ENCODE measurements at places on chromosomes 4 and X.

DNA sequence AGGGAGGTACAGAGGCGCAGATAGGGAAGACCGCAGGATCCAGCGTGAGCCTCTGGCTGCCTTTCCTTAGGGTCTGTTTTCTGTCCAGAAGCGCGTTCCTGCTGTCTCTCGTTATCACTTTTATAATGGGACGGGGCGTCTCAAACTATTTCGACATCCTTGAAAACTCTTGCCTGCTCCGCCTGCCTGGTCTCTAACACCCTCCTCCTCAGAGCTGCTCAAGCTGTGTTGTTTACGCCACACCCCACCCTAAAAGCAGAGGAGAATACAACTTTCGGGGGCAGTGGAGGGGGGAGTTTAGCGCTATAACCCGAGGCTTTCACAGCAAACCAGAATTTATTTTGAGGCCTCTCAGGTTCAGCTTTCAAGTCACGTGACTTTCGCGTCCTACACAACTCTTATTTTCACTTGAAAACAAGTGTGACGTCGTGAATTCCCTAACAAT is 646 bp upstream of the FAM3A start:
- no peak for DNase-seq

DNA sequence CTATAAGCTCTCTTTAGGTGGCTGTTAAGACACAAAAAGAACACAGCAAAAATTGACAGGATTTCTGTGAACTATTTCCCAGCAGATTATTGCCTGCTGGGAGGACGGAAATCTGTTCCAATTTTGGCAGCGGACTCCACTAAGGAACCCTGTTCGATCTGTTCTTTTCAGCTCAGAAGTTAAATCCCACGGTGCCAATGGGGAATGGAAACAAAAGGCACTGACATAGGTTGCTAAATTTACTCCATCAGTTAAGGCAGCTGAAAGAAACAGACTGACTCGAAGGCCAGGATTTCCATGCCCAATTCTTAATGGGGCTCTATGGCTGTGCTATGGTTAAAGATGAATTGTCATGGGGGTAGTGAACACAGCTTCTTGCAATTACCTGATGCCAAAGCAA is 126.5 kb upstream of the HPGD start:
- no peak for DNase-seq

DNA sequence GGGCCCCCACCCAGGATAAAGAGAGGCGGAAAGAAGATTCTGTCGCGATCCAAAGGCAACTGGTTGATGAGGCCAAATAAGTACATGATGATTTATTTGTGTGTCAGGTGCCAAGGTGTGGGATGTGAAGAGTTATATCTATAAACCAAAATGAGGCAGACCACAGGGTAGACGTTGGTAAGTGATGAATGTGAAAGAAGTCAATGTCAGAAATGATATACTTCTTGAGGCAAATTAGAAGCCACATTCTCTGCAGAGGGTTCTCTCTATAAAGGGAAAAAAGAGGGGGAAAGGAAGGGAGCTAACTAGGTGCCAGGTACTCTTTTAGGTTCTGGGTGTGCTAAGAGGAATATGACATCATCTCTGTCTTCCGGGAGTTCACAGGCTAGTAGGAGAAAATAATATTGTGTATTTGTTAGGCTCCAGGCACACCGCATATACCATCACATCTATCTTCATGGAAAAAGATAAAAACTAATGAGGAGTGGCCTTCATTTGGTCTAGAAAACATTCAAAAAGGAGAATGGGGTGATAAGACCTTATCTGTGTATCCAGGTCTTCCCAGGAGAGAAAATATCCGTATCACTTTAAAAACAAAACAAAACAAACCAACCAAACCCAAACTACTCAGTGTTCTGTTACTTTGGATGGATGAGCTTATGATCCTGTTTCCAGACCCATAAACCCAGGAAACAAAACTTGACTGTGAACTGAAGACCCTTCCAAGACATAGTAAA is 4.8 kb upstream of the SH2D1A start:
- DNase-seq = no peak

GRCh38 chr4:162847945-162848549 is 318.6 kb downstream of the NAF1 start:
- DNase-seq = no peak

DNA sequence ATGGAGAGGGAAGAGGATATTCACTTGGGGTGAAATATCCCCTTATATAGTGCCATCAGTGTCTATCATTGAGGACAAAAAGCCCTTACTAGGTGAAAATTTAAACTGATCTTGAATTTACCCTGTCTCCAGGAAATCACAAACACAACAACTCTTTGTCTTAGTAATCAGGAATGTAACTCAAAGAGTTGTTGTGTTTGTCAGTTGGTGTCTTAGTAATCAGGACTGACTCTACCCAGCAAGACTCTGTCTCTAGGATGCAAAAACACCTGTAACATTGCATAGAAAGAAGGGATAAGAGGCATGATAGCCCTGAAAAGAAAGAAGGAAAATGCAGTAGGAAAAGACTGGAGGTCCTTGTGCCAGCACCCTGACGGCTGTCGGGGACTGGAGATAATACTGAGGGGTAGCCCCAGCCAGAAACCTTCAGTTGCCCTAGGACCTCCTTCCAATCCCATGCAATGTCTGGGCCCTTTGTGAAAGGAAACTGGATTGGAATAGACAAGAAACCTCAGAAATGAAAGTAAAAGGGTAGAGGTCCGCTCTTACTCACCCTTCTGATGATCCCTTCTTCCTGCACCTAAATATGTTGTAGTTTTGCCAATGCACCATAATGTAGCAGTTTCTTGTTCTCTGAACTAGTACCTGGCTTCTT is 45.3 kb downstream of the HMGB2 start:
- DNase-seq = peak; percentile 7

- DNase-seq = no peak
These were observed 46.0 kb upstream of the MAN2B2 start for GRCh38 chr4:6529021-6529420.

DNA sequence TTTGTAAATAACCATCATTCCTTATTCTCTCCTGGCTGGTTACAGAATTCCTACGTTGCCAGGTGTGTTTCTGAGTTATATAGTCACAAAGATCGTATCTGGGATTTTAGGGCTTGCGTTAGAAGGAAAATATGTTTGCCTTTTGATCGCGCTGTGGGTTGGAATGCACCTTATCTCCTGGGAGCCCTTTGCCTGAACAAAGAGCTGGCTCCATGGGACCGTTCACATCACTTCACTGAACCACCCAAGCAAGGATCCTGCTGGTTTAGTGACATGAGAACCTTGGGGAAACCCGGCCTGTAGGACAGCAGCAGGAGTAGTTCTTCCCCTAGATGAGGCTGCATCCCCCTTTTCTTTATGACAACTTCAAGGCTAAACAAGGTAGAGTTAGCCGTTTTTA is 51.6 kb downstream of the RS1 start:
- DNase-seq = no peak

GRCh38 chr4:162475246-162475645 is 311.4 kb upstream of the FSTL5 start:
- no peak for DNase-seq

DNA sequence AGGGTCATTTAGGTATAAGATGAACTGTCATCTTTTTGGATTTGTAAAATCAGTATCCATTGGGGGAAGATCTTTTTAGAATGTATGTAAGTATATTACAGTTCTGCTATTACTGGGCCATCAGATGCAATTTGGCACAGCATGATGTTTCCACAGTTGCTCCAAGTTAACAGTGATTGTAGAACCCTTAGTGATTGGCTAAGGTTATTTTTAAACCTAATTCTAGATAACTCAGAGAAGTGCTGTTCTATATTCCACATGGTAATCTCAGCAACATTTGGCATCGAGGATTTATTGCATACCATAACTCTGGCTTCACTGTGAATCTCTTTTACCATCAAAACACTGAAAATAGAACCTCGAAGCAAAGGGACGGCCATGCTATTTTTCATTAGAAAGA is 215.7 kb upstream of the HAND2 start:
- DNase-seq = no peak

- no peak for DNase-seq
These were observed 305.8 kb upstream of the ANXA10 start for GRCh38 chr4:167786504-167786903.

DNA sequence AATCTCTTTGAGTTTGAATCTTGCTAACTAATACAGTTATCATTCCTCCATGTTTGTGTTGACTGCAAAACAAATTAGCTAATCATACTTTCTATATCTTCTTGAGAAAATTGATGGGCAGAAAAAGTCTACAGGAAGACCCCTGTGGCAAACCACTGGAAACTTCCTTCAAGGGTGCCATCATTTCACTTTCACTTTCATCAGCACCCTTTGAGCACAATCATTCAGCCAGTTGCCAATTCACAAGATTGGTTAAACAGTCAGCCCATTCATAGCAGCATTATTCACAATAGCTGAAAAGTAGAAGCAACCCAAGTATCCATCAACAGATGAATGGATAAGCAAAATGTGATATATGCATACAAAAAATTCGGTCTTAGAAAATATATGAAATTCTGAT is 101.5 kb downstream of the CCDC160 start:
- no peak for DNase-seq

DNA sequence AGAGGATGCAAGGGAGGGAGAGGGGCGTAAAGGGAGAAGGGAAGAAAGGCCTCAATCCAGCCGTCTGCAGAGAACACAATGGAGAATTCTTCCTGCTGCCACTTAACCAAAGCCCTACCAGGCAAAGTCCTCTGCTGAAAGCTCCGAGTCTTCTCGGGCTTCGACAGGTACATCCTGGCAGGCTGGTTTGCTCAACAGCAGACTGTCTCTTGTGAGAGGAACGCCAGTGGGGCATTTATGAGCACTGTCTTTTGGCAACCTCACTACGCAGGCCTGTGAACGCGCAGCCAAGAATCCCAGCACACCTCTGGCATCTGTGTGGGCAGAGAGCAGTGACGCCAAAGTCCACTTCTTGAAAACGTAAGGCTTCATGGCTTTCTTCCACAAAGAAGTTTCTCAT is 207.5 kb upstream of the FAM9B start:
- no peak for DNase-seq

DNA sequence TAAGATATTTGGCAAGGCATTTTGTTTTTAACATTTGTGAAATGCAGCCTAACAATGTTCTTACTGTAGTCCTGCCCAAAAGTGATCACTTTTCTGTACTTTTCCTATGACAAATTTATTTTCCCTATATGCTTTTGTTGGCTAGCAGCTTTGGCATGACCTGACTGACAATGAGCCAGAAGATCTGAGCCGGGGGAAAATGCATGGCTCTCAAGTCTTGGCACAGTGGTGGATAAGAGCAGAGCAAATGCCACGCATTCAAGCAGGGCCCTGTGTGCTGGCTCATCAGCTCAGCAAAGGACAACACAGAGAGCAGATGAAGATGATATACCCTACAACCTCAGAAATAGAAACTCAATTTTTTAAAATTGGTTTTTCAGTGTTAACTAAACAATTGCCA is 187.3 kb downstream of the ANAPC10 start:
- no peak for DNase-seq

- no peak for DNase-seq
These were observed 10.3 kb upstream of the AKAP17A start for GRCh38 chrX:1581132-1581531.

GRCh38 chrX:94633237-94633636 is 959.2 kb downstream of the FAM133A start:
- no peak for DNase-seq

- DNase-seq = no peak
These were observed 76.0 kb upstream of the FAM47B start for GRCh38 chrX:34866646-34867045.

- DNase-seq = no peak
These were observed 241.9 kb upstream of the SFRP2 start for GRCh38 chr4:154030746-154031145.

- no peak for DNase-seq
These were observed 65.9 kb downstream of the TMEM131L start for GRCh38 chr4:153531976-153532626.
